ENCODE measurements at places on chromosomes 3 and 15.

DNA sequence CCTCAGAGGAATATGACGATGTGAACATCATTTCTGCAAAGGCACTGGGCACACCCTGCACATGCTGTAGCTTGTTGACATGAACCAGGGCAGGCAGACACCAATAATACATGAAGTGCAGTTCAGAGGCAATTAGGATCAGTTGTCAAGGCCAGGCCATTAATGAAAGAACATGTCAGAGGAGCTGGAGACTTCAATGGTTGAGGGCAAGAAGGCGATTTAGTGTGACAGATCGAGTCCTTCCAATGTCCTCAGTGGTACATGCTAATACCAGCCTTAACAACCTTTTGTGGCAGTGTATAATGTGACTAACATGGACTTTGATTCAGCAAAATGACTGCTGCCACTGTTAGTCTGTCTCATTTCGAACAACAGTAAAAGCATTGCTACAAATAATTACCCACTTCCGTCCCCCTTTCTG lies 205.2 kb upstream of the NANOGP8 start:
- DNase-seq: no peak

DNA sequence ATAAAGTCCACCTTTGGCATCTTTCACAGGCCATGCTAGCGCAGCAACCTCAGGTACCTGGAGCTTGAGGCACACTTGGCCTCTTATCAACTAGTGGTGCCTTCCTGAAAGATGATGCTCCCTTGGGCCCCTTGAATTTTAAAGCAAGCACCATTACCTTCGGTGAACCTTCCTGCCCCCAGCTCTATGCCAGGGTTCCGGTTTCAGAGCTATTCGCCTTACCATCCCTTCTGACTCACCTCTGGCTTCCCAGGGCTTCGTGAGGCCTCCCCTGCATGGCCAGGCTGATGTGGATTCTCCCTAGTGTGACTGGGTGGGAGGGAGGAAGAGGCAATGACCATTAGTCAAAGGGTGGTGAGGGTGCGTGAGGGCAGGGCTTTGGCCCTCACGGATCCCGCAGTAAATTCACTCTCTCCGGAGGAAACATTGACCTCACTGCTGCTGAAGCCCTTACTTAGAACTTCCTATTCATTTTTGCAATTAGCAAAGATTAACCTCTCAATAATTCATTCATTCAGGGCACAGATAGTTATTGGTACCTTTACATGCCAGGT lies 16.3 kb downstream of the BHLHE40 start:
- DNase-seq: peak; percentile 49

GRCh38 chr3:22729212-22729611 lies 473.9 kb upstream of the UBE2E2 start:
- no peak for DNase-seq

GRCh38 chr3:152073267-152073666 lies 195.5 kb upstream of the MBNL1 start:
- DNase-seq: no peak

DNA sequence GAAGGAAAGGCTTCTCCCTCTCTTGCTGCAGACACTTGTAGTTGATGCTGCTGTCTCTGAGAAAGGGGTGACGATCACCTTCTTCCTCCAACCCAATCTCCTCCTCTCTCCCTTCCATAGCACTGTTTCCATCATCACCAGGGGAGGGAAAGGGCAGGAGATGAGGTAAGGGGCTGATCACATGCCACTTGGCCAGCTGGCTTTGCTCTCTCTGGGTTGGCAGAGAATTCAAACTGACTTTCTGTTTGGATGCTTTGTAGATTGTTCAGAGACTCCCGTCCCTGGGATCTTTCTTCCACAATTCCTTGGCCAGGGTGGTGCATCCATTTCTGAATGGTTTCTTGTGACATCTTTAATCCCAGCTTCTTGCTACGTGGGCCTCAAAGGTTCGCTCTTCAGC lies 43.2 kb upstream of the ZNF148 start:
- no peak for DNase-seq

GRCh38 chr15:90210593-90210992 lies 9.5 kb downstream of the SEMA4B start:
- DNase-seq: no peak

DNA sequence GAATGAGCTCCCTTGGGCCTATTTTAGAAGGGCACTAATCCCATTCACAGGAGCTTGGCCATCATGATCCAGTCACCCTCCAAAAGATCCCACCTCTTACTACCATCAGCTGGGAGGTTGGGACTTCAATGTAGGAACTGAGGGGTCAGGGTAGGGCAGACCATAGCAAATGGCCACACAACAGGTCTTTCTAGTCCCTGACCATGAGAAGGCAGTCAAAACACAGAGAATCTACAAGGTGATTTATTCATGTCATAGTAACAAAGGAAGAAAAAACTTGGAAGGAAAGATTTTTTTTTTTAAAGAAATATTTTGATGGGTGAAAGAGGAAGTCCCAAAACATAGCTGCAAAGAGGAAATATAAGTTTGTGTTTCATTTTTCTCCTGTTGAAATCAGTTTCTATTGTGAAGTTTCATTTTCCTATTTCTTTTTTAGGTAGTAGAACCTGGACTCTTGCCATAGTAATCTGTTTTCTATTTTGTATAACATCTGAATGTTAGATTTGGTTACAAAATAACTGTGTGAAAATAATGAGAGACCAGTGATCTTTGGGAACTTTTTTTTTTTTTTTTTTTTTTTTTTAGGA lies 23.5 kb upstream of the TNFSF10 start:
- DNase-seq: no peak

GRCh38 chr3:61594144-61594963 lies 33.0 kb downstream of the PTPRG start:
- no peak for DNase-seq

DNA sequence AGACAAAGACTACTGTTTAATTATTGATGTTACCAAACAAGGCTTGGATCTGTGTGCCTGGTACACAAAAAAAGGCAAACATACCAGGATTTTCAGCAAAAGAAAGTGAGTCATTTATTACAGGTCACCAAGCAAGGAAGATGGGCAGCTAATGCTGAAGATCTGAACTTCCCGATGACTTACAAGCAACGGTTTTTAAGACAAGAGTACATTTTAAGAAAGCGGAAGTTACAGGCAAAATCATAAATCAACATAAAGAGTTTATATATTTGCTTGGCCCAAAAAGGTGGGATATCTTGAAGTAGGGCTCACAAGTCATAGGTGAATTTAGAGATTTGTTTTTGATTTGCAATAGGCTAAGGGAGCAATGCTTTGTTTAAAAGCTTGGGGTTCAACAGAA lies 125.4 kb upstream of the SPATA16 start:
- no peak for DNase-seq

- DNase-seq: peak; percentile 59
These were observed 217.6 kb downstream of the ARRDC4 start for GRCh38 chr15:98177966-98178592.

DNA sequence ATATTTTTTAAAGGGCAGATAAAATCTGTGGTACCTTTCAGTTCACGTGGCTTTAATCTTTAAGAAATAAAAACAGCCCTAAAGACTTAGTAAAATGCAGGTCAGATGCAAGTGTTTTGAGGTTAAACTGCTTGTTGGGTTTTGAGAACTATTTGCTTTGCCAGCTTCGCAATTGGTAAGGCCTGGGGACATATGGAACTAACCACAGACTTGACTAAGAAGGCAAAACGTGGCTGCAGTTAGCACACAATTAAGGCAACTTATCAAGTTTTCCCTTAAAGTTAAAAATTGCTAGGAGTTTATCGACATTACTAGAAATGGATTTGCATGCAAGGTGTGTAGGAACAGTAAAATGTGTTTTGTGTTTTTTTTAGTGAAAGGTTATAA lies 206.9 kb downstream of the ZNF385D start:
- no peak for DNase-seq

DNA sequence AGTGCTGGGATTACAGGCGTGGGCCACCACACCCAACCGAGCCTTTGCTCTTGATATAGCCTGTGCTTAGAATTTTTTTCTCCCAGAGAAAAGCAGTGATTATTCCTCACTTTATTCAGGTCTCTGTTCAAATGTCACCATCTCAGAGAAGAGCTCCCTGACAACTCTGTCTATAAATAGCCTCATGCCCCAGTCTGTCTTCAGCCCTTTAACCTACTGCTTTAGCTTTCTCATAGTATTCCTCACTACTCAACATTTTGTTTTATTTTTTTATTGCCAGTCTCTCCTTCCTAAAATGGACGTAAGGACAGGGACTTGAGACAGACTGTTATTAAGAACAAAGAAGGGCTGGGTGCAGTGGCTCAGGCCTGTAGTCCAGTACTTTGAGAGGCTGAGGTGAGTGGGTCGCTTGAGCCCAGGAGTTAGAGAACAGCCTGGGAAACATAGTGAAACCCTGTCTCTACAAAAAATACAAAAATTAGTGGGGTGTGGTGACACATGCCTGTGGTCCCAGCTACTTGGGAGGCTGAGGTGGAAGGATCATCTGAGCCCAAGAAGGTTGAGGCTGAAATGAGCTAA lies 78.7 kb upstream of the TTBK2 start:
- DNase-seq: no peak

DNA sequence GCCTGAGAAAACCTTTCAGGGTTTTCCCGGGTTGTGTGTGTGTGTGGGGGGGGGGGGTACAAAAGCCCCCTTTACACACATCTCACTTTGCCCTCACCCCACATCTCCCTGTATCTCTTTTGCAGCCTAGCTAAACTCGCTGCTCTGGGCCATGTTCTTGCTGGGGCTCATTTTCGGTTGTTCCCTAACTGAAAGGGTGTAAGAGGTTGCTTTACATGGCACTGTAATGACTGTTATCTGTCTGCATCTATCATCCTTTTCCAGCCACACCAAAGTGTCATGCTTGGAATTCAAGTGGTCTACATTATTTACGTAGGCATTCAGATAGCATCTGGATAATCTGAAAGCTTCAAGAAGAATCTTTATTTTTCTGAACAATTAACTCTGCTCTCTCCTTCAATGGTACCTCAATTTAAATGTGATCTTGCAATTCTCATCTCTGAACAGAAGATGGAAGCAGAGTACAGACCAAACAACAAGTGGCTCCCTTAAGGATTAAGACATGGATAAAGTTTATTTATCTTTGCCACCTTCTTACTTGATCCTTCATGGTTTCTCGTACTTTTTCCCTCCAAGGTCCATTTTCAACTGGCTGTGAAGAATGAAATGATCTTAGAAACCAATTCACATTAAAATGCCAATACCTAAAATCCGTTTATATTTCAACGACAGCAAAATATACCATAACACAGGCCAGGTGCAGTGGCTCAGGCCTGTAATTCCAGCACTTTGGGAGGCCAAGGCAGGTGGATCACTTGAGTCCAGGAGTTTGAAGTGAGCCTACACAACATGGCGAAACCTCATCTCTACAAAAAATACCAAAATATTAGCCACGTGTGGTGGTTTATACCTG lies 34.9 kb downstream of the DCLK3 start:
- DNase-seq: no peak

DNA sequence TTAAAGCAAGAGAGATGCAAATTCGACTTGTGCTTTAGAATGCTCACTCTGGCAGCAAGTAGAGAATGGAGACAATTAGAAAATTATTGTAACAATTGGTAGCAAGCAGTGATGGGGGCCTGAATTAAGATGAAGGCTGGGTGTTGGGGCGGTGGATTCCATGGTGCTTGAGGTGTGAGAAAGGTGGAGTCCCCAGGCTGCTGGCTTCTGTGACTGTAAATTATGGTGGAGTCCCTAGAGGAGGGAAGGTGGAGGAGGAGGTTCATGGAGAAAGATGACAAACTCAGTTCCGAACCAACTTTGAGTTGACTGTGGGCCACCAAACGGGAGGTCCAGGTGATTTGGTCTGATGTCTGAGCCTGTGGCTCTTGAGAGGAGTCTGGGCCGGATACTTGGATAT lies 10.7 kb upstream of the SMAD3 start:
- no peak for DNase-seq

- DNase-seq: no peak
These were observed 23.6 kb upstream of the ATG7 start for GRCh38 chr3:11248596-11248995.

- DNase-seq: peak; percentile 75
These were observed at the start of gene ZNF662 for GRCh38 chr3:42906070-42906847. TSS of gene ZNF662 (plus strand) at chr3:42906142. CDS start at chr3:42908115, 1,973 bp downstream.

GRCh38 chr3:32412887-32413286 lies 21.2 kb downstream of the CMTM7 start:
- no peak for DNase-seq

- no peak for DNase-seq
These were observed 117.3 kb upstream of the LYSMD4 start for GRCh38 chr15:99850517-99850916.

- no peak for DNase-seq
These were observed 30.4 kb downstream of the BHLHE40 start for GRCh38 chr3:5009506-5010109.

DNA sequence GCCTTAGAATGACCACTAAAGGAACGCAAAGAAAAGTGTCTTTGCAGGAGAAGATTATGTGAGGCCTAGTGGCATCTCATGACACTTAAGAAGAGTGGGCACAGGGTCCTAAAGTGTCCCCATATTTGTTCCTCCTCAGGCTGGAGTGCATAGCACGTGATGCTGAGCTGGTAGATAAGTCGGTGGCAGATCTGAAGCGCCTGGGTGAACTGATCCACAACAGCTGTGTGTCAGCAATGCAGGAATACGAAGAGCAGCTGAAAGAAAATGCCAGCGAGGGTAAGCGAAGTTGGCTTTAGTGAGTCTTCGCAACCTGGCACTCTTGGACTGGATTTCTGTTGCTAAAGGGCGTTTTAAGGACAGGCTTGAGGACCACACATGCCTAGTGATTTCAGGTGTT lies 92.6 kb downstream of the CHD2 start:
- no peak for DNase-seq

GRCh38 chr15:38698254-38698653 lies 133.6 kb upstream of the RASGRP1 start:
- DNase-seq: no peak

- DNase-seq: peak; percentile 62
These were observed 31.9 kb downstream of the SH3BP5 start for GRCh38 chr3:15300323-15301078.

DNA sequence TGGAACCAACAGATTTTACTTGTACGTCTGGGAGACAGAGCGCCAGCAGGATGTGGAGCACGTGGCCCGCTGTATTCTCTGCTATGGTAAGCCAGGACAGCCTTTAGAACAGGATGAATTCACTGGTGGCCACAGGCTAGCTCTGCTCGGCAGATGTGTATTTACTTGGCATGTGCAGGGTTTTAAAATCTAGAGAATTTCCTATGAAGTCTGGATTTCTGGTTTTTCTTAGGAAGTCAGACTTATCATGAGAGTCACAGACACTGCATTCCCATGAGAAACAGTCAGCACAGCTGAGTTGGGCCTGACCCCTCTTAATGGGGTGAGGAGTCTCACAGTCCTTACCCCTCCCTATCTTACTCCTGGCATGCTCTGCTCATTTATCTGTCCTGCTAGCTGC lies 84.6 kb upstream of the COL6A5 start:
- DNase-seq: no peak
